ENCODE measurements at places on chromosomes 16 and 17.

- no peak for DNase-seq
Measured at GRCh38 chr17:2195729-2196128, 107.9 kb downstream of the SMG6 start.

GRCh38 chr17:28662527-28662829 is 473 bp downstream of the SUPT6H start:
- no peak for DNase-seq

GRCh38 chr17:36936455-36937000 is 747 bp upstream of the LHX1 start:
- no peak for DNase-seq

- DNase-seq = no peak
Measured at GRCh38 chr16:11624205-11624604, 37.5 kb upstream of the LITAF start.

GRCh38 chr16:68728523-68728922 is 8.6 kb upstream of the CDH1 start:
- no peak for DNase-seq

DNA sequence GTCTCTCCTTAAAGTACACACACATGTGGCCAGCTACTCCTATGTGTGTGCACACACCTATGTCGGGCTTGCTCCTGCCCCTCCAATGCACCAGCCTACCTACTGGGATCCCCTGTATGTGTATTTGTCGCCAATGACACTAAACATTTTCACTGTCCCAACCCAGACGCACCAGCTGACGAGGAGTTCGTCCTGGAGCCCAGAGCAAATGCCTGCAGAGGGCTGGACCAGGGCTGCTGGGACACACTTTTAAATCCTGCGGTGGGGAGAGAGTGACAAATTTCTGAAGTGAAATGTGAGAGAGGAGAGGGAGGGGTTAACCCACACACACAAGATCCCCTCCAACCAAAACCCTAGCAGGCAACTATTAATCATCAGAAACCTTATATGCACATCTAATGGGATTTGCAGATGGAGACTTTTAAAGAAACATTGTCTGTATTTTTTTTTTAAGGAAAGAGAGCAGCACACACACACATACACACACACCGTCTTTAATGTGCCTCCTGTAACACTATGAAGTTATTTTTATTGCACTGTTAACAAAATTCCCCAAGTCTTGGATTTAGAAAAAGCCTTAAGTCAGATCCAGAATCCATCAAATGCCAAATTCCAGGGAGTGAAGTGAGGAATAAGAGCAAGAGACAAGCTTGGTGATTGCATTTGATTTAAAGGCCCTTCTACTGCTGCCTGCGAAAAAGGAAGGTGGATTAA is at the start of gene MEOX1:
TSS of gene MEOX1 (minus strand) at position 224 of the 714 bp plus-strand sequence. CDS start 388 bp downstream, outside the sequence.
- no peak for DNase-seq

DNA sequence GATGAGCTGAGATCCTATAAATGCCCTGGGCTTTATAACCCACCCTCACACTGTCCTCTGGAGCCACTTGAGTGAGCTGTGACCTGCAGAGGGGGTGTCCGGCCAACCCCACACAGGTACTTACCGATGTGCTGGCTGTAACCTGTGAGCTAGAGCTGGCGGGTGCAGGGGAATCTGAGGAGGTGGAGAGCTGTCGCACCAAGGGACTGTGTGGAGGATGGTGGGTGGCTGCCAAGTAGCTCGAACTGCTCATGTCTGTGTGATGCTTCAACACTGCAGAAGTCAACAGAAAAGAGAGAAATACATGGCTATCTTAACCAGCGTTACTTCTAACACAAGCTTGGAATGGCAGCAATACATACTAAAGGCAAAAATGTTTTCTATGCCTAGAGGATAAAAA is 39.4 kb downstream of the STH start:
- no peak for DNase-seq

DNA sequence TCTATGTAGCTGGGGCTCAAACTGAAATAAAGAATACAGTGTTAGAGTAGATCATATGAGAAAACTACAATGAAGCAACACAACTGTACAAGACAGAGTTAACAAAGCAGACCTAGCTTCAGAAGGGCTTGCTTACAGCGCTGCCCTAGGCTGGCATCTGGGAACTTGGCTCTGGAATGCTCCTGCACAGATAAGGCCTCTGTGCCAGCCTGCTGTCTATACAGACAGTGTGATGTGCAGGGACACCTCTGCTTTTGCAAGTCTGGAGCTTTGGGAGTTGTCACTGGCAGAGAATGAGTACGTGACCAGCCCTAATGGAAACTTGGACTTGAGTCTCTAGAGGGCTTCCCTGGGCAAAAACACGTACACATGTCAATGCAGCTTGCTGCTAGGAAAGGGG is 32.1 kb upstream of the SLC38A8 start:
- DNase-seq = no peak

DNA sequence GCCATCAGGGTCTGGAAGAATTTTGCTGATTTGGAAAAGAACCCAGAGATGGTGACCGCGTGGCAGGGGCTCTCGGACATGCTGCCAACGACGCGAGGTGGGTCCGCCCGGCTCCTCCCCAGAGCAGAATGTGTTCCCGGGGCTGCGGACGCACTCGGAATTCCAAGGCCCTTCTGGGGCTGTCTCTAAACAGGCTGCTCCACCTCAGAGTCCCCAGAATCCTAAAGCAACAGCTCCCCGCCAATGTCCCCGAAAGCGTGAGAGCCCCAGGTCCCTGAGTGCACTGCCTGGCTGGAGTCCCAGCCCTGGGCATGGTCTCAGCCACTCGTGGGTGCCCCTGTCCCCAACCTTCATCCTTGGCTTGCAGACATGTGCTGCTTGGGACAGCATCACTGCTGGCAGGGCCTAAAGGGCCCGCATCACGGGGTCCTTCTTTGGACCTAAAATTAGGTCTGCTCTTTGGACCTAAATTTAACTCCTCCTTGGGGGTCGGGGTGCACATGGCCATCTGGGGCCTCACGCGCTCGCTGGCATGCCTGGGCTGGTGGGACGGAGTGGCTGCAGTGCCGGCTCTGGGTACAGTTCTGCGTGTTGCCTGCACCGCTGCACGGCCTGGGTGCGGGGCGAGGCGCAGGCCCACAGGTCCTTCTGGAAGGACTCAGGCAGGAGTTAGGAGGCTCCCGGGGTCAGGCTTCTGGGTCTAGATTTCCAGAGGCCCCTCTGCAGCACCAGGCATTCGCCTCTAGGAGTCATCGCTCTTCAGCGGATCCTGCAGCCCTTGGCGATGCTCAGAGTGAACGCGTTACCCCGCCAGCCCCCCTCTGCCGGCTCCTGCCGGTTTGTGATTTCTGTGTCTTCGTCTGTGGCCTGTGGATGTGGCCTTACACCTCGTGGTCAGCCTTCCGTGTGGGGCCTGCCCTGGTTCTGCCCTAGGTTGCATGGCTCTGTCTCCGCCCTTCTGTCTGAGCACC is 41.9 kb upstream of the CHMP6 start:
- no peak for DNase-seq

GRCh38 chr17:9098242-9098825 is 77.0 kb downstream of the NTN1 start:
- DNase-seq = no peak

GRCh38 chr16:11621920-11622651 is 35.4 kb upstream of the LITAF start:
- no peak for DNase-seq

GRCh38 chr17:38457577-38458371 is 29.5 kb downstream of the ARHGAP23 start:
- DNase-seq = no peak

- no peak for DNase-seq
Measured at GRCh38 chr17:77231076-77231871, 90.5 kb downstream of the SEC14L1 start.

- DNase-seq = no peak
Measured at GRCh38 chr17:28497931-28498330, 8.2 kb upstream of the FOXN1 start.

- DNase-seq = no peak
Measured at GRCh38 chr17:63707151-63707550, 7.2 kb upstream of the LIMD2 start.

DNA sequence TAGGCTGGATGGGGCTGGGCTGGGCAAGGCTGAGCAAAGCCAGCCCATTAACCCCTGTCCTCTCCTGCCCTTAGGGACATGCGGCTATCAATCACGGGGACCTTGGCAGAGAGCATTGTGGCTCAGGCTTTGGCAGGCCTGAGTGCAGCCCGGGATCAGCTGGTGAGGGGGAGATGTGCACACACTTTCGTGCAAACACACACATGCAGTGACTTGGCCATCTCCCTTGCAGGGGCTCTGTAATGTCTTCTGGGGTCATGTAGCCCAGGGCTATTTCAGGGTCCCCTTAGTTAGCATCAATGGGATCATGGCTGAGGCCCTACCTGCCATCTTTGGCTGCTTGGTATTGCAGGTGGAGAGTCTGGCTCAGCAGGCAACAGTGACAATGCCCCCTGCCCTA is 6.9 kb downstream of the CARMIL2 start:
- DNase-seq = no peak

GRCh38 chr17:1930337-1930645 is 94.8 kb downstream of the RTN4RL1 start:
- no peak for DNase-seq

DNA sequence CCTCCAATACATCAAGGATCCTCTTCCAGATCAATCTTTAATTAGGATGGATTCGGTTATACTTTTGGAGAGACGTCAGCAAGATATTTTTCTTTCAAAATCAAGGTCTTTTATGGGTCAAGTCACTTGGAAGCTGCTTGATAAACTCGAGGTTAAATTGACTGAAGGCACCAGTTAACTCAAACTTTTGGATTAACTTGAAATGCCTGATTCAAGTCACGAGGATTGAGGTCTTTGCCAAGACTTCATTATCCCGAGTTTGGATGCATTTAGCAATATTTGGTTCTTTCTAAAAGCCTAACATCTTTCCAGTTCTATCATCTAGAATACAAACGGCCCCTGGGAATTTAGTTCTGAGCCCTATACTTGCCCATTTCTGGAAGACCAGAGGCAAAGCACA is 82.9 kb downstream of the MYH11 start:
- no peak for DNase-seq

- DNase-seq = no peak
Measured at GRCh38 chr17:77719806-77720205, 238.7 kb upstream of the TNRC6C start.

DNA sequence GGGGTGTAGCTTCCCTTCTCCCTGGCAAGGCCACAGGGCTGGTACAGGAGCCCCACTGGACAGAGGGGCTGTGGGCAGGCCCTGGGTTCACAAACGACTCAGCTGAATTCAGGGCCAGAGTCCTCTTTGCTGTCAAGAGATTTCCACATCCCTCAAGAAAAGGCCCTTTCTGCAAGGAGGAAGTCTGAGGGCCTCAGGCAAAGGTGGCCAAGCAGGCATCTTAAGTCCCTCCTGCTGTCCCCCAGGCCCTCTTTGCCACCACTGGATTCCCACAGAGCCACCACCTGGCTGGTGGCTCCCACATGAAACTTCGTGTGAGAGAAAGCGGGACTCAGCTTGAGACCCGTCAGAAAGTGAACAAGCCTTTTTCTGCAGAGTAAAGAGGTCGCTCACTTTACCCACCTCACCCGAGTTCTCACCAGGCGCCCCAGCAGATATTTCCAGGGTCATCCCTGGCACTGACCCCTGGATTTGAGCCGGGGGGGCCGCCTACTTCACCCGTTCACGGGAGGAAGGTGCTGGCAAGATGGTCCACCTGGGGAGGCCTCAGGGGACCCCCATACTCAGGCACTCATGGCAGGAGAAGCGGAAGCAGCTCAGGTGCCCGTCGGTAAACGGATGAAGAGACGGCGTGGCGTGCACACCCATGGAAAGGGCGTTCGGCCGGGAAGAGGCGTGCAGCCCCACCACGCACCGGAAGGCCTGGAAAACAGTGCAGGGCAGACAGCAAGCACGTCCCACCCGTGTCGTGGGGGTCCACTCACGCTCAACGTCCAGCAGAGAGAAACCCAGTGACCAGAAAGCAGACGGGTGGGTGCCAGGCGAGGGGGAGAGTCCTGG is 3.6 kb downstream of the RNF166 start:
- DNase-seq = no peak

DNA sequence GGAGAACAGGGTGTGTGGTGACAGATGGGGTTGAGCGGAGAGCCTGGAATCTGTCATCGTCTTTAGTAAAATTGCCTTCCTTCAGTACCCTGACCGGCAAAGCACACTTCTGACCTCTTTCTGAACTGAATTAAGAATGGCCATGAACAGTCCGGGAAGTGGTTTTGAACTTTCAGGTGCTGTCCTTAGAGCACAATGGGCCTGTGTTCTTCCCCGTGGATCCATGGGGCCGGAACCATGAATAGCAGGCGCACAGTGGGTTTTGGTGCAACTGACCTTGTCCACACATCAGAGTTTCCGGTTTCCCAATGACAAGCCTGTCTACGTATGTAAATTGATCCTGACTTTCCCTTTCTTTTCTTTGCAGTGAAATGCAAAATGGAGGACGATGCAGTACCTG is 28.5 kb downstream of the GPRC5B start:
- no peak for DNase-seq

Data from GM12891 (cell line).